ENCODE measurements at places on chromosomes 16 and 17.

DNA sequence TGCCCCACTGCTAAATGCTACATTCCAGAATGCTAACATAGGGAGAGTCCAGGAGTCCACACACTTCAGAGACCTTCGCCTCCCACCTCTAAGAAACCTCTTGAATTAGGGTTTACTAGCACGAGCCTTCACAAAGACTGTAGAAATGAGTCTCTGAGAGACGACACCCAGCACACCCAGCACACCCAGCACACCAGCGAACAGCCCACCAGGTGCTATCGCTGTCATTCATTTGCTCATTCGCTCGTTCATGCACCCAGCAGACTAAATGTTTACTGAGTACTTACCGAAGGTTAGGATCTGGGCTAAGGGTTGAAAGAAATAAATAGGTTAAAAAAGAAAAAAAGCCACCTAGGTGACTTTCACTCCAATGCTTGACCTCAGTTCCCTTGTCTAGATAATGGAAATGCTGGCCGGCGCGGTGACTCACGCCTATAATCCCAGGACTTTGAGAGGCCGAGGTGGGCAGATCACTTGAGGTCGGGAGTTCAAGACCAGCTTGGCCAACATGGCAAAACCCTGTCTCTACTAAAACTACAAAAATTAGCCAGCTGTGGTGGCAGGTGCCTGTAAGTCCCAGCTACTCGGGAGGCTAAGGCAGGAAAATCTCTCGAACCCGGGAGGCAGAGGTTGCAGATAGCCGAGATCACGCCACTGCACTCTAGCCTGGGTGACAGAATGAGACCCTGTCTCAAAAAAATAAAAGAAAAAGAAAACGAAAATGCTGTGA is 100.8 kb downstream of the ADCY9 start:
- no peak for DNase-seq

GRCh38 chr17:60388742-60389141 is 3.2 kb downstream of the USP32 start:
- no peak for DNase-seq

DNA sequence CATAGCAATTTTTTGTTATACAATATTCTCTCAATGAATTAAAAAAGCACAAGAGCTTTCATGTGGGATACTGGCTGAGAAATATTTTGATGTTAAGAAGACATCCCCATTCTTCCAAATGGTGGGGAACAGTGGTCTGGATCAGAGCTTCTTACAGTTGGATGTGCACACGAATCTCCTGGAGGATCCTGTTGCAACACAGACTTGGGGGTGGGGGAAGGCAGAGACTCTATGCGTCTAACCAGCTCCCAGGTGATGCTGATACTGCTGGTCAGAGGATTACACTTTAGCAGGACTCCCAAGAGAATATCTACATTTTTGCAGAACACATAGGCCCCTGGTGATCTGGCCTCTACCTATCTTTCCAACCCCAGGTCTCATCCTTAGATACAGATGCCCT is 108.3 kb downstream of the SPACA3 start:
- DNase-seq: no peak

GRCh38 chr17:601244-601925 is 113.3 kb downstream of the VPS53 start:
- DNase-seq: peak; percentile 71

DNA sequence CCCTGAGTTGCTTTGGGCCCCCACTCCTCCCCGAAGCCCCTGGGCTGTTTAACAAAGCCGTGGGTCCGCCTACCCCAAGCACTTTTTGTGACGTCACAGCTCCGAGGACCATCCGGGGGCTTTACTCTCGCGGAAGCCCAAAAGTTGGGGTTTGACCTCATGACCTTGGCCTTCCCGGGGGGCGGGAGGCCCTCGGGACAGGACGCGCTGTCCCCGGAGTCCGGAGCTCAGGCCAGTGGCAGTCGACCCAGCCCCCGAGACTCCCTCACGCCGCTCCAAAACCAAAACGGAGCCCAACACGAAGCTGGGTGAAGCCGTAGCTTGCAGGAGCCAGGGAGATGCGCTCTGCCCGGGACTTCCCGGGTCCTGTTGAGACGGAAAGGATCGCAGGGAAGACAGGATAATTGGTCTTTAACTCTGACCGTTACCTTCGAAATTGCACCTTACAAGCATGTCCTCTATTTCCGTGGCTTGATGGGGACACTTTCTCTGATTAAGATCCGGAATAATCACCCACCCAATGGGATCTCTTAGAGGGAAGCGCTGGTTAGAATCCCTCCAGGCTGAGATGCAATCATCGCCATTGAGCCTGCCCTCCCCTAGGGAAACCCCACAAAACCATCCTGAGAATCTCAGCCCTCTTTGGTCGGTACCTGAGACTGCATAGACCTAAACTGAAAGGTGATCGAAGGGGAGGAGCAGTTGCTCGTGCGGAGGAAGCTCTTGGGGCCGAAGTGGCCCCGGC is 4.9 kb upstream of the SOX9 start:
- no peak for DNase-seq

DNA sequence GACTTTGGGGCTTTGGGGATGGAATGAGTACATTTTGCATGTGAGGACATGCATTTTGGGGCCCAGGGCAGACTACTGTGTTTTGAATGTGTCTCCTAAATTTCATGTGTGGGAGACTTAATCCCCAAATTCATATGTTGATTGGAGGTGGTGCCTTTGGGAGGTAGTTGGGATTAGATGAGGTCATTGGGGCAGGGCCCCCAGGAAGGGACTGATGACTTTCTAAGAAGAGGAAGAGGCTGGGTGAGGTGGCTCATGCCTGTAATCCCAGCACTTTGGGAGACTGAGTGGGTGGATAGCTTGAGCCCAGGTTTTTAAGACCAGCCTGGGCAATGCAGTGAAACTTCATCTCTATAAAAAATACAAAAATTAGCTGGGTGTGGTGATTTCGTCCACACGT is 42.8 kb upstream of the RAI1 start:
- no peak for DNase-seq

DNA sequence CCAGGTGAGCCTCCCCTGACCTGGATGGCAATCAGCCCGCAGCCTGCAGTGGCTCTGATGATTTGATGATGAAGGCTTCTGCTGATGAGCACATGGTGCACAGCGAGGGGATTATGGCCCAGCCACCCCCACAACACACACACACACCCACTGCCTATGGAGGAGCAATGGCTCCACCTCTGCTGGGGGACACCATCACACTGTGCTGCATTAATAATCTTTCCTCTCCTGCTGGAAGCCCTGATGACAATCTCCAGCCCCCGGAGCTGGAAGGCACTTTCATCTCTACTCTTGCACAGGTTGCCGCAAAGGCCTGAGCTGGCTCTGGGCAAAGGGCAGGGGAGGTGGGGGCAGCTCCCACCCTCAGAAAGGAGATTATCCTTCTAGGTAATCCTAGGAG is 79.9 kb downstream of the PLXDC1 start:
- no peak for DNase-seq

GRCh38 chr17:78537217-78537860 is 39.9 kb downstream of the DNAH17 start:
- DNase-seq: no peak

DNA sequence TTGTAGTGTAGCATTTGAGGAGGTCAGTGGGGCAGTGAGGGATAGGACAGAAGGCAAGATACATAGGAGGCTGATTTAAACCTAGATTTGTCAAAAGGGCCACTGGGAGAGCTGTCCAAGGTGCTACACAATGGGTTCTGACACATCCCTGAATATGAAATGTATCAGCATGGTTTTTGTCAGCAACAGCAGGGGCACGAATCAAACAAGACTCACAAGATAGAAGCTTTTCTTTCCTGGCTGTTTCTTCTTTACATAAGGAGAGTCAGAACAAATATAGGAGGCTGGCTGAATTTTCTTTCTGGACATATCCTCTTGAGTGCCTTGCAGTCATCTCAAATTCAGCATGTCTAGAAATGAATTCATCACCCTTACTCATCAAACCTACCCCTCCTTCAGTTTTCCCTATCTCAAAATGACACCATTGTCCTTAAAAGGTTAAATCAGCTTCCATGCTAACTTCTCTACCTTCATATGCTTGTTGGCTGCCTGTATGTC is 130.5 kb downstream of the NPIPB5 start:
- DNase-seq: no peak

- DNase-seq: peak; percentile 39
Measured at GRCh38 chr16:80803339-80804055, 901 bp downstream of the CDYL2 start.

DNA sequence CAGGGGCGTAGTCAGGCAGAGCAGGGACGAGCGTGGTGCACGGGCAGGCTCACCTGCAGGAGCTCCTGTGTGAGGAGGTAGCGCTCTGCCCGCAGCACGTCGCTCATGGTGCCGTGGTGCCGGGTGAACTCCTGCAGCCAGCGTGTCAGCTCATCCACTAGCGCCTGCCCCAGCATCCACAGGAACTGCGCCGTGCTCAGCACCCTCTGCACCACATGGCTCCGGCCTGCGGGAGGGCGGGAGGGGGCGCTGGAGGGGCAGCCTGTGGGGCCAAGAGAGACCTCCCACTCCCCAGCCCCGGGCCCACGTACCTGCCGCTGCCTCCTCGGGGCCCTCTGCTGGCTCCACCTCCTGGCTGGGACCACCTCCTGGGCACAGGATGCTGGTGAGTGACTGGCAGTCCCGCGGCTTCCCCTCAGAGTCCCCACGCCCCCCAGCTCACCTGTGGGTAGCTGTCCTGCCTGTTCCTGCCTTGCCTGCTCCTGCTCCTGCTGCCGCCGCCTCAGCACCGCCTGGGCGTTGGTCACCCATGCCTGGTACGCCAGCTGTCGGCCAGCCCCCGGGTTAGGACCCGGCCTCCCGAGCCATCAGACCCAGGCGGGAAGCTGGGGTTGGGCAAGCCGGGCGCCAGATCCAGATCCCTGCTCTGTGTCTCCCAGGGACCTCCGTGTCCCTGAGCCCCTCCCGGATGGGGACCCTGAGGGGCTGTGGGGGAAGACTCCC is 16.6 kb downstream of the CTU2 start:
- no peak for DNase-seq

Measured in left hindlimb (tissue), 1 donor.